Left hindlimb (tissue), 1 donor: ENCODE measurements at places on chromosomes 2 and 18.

DNA sequence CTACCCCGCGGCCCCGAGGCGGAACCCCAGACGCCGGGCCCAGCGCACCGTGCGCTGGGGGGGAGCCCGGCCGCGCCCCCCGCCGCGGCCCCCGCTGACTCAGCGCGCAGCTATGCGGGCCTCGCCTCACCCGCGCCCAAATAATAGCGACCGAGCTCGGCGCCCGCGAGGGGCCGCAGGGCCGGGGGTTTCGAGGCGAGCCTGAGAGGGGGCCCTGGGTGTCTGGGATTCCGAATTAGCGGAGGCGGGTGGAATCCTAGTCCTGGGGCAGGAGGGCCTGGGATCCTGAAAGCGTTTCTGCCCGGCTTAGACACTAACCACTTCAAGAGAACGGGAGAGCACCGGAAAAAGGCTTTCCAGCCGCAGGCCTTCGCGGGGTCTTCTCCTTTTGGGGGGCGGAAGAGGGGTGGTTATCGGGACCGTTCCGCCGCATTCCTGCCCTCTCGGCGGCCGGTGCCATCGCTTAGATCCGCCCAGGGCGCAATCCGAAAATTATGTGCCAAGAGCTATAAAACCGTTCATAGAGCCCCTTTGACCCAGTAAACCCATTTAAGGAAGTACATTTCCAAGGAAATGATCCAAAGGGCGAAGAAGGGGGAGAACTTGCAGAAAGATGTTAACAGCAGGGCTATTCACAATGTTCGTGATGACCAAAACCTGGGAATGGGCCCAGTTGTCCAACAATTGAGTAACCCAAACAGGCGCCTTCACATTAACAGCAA lies 681 bp upstream of the ROCK2 start:
- DNase-seq, result no peak

- DNase-seq, result no peak
Measured at GRCh38 chr2:112829101-112829960, 7.2 kb downstream of the IL1B start.

- DNase-seq, result no peak
Measured at GRCh38 chr18:61770279-61770678, 122.5 kb downstream of the RNF152 start.

GRCh38 chr18:1062588-1062987 lies 157.9 kb downstream of the ADCYAP1 start:
- no peak for DNase-seq

GRCh38 chr2:219636144-219636915 lies 8.9 kb downstream of the SLC4A3 start:
- no peak for DNase-seq

GRCh38 chr2:76448956-76449355 lies 738.2 kb upstream of the GCFC2 start:
- DNase-seq, result no peak

DNA sequence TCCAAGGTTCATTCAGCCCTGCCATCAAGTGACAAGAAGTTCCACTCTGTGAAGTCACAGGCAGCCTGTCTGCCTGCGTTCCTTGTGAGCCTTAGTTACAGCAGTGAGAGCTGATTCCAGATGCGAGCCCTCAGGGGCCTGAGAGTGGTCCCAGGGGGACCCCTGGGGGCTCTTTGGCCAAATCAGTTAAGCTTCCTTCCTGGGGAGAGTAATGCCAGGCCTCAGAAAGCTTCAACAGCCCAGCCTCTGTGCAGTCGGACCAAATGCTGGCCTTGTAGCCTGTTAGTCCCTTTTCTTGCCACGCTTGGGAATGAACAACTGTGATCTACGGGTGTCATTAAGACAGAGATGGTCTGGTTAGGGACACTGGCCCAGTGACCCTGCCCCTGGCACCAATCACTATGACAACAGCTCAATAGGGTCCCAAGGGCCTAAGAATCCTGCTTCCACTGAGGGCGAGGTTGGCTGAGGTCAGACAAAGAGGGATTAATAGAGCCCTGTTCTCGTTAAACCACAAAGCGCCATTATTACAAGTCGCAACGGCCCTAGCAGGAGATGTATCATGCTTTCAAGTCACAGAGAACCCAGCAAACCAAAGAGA lies 50.9 kb downstream of the HS1BP3 start:
- DNase-seq, result peak; percentile 29

DNA sequence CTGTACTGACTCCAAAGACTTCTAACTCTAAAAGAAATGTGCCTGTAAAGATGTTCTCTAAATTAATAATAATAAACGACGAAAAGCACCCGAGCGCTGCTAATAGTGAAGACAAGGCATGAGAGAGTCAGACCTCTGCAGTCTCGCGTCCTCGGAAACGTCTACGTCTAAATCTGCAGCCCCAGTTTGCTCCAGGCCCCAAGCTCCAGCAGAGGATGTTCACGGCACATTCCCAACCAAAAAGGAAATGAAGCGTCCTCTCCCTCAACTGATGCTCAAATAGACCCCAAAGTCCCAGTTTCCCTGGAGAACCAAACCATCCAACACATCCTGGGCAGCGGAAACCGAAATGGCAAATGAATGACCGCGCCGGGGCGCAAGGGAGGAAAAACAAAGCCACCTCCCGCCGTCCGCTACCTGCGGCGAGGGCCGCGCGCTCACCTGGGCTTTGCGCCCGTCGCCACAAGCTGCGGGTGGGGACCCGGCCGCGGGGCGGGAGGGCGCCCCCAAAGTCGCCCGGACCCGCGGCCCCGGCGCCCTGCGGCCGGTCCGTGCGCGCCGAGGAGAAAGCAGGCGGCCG lies 47.1 kb upstream of the CCDC150 start:
- DNase-seq, result peak; percentile 54

DNA sequence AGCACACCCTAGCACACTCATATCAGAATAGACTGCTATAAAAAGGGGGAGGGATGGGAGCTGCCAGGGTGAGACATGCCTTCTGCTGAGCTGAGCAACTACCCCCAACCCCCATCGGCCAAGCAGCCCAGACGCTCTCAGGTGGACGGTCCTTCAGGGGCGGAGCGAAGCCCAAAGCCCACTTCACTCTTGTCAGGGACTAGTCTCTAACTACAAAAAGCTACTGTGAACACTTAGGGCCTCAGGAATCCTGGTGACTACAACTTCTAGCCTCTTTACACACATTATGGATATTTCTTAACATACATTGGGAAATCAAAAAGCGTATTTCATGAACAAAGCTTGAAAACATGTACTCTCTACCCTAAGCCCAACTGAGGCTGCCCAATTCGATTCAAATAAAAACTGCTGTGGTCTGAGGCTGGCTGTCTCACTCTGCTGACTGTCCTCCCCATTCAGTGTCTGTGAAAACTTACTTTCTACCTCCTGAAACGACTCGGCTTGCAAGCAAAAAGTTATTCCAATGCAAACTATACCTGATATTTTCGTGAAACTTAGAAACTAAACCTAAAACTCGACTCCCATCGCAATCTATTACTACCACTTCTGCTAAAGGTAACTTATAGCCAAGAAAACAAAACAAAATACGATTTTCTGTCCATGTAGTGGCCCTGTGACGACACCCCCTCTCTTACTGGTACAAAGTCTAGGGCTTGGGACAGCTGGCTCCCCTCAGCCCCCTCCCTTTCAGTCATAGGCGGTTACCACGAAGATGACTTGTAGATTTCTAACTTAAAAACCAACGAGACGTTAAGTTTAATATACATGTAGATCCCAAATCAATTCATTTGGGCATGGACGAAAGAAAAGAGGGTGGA lies 1.2 kb downstream of the SERTAD2 start:
- no peak for DNase-seq

DNA sequence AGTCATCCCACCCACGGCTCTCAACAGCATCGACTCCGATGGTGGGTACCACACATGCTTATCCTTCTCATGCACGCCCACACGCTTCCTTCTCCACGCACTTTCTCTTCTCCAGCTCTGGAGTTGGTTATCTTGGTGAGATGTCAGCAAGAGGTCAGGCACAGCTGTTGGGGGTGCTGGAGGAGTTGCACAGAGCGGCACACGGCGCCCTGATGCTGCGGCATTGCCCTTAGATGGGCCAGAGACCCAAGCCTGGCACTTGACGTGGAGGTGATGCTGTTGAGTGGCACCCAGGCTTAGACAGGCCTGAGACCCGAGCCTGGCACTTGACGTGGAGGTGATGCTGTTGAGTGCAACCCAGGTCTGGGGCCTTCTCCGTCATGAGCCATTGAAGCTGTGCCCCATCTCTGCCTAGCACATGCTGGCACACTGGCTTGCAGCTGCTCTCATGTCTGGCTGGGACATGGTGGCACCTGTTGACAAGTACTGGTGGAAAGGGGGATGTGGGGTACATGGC lies 83.2 kb downstream of the DGKD start:
- no peak for DNase-seq

DNA sequence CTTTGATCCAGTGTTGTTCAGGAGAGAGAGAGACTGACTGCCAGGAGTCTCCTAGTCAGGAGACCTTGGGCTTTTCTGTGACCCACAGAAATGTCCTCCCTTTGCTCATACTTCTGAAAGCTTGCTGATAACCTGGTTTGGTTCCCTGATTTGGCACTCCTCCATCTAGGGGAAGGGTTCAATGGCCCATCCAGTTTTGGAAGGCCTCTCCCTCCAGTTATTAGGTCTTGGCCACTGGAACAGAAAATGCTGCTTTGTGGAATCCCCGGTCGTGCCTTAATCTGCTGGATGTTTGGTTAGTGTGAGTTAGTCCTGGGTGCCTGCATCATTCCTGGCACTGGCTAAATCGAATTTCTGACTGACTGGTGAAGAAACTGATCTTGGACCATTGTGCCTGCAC lies 35.7 kb downstream of the KDM3A start:
- DNase-seq, result no peak

- DNase-seq, result no peak
Measured at GRCh38 chr2:46024146-46024779, 272.9 kb upstream of the EPAS1 start.

DNA sequence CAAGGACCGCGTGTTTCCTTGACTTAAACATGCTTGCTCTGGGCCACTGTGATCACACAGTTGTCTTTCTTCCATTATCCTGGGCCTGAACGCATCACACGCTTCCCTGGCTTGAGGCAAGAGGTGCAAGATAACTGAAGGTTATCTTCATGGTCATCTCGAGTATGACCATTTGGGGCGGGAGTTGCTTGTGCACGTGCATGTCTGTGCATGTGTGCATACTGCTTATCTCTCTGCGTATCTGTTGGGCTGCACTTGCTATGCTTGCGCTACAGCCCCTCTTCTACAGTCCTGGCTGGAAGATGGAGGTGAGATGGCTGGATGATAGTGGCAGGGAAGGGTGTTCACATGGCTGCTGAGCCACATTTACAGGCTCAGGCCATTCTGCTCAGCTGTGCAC lies 27.2 kb upstream of the EFR3B start:
- no peak for DNase-seq

GRCh38 chr2:152385650-152386049 lies 50.7 kb downstream of the FMNL2 start:
- no peak for DNase-seq

DNA sequence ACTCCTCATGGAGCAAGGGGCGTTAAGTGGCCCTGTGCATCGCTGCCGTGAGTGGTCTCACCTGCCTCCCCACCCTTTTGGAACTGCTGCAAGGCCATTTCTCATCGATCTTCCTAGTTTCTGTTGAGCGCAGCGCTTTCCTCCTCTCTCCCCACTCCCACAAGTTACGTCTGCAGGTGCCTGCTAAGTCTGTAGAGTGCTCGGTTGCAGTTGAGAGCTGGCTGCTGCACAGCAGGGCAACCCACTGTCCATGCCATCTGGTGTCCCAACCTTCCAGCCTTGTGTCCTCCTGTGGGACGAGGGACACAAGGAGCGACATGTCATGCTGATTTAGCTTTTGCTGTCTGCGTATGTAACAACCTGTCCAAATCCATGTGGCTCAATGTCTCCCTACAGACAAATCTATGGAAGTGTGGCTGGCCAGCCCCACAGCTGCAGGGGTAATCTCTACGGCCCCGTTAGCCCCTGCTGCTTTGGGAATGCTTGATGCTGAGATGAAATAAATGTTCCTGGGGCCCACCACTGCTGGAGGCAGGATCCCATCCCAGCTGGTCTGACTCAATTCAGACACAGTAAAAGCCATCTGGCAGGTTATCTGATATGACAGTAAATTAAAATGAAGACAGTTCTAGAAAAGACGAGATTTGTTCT lies 68.1 kb upstream of the TCF7L1 start:
- DNase-seq, result no peak

- no peak for DNase-seq
Measured at GRCh38 chr2:14547830-14548229, 84.7 kb upstream of the LRATD1 start.

DNA sequence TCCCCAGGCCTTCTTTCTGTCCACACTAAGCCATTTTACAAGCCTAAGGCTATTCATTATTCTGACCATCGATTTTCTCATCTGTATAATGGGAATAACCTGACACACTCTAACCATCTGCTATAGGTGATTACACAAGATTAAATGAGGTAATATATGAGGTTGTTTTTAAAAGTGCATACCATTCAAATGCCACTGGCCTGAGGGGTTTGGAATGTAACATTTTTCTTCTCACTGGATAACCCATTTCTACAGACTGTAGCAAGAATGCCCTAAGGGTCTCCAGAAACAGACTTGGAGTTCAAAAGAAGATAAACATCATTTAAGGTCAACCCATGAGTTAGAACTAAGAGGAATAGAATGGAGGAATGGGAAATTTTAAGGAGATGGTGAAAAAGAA lies 111.7 kb upstream of the SETBP1 start:
- DNase-seq, result no peak

DNA sequence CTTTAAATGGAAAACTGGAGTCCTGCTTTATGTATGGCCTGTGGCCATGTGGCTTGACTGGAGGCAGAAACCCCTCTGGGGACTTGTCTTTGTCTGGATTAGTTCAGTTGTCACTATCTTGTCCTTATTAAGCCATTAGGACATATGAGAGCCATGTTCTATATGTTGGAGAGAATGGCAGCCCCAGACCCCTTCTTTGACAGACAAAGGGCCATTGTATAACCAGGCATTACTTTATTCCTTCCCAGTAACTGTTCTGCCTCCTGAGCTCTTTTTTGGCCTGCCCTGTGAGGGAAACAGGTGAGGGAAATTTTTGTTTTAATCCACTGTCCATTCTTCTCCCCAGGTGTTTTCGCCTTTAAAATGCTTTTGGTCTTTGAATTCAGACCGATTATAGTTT lies 43.3 kb downstream of the FSHR start:
- DNase-seq, result no peak

- no peak for DNase-seq
Measured at GRCh38 chr2:120365236-120365793, 19.4 kb downstream of the INHBB start.

GRCh38 chr2:178110681-178111080 lies 1.6 kb upstream of the RBM45 start:
- no peak for DNase-seq

- DNase-seq, result no peak
Measured at GRCh38 chr2:98383166-98383565, 36.9 kb downstream of the CNGA3 start.

- no peak for DNase-seq
Measured at GRCh38 chr2:218780851-218781690, 876 bp upstream of the CYP27A1 start.

GRCh38 chr2:54370405-54371104 lies 85.6 kb upstream of the SPTBN1 start:
- DNase-seq, result no peak

- peak; percentile 66 for DNase-seq
Measured at GRCh38 chr2:72136331-72136730, 11.3 kb downstream of the CYP26B1 start.

GRCh38 chr2:21270708-21271122 lies 146.9 kb downstream of the TDRD15 start:
- peak; percentile 42 for DNase-seq

- no peak for DNase-seq
Measured at GRCh38 chr2:14047491-14047890, 585.0 kb upstream of the LRATD1 start.
